ENCODE measurements at places on chromosomes 2 and 18. TPM values are rescaled to one million over a fixed set of nuclear protein-coding genes. Genes with fewer than 3 reads are reported as not detected.
A peak's percentile ranks its signal among the peaks of the same experiment; 100 is the strongest.

- no peak for DNase-seq
These were observed 313.7 kb downstream of the ZNF521 start for GRCh38 chr18:25038261-25038660.

DNA sequence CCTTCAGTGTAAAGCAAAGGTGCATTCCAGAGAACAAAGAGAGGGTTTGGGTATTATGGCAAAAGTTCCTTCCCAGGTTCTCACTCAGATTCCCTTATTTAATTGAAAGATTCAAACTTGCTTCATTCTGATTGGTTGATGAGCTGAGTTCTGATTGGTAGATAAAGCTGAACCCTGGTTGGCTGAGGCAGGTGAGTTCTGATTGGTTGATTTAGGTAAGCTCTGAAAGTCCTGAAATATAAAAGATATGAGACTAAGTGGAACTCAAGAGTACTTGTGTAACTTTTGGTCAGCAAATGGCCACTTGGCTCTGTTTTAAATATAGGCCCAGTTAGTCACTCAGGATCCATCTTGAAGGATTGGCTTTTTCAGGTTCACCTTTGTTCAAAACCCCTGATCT is 99.8 kb upstream of the FBXO11 start:
- no peak for DNase-seq

- DNase-seq, result no peak
These were observed 73.5 kb downstream of the STRN start for GRCh38 chr2:36892805-36893204.

DNA sequence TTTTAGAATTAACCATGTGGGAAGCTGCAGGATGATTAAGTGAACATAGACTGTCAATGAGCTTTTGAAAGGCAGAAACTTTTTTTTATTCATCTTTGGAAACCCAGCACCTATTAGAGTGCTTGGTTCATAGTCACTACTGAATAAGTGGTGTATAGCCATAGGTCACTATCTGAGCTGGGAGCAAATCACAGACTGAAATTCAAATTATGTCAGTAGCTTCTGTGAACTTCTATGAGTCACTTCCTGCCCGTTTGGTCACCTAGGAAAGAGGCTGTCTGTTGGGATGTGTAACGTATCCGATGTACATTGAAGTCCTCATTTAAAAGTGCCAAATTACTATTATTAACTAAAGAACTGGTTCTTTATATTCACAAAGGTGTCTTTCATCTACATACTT is 20.5 kb upstream of the SLC40A1 start:
- DNase-seq, result no peak

DNA sequence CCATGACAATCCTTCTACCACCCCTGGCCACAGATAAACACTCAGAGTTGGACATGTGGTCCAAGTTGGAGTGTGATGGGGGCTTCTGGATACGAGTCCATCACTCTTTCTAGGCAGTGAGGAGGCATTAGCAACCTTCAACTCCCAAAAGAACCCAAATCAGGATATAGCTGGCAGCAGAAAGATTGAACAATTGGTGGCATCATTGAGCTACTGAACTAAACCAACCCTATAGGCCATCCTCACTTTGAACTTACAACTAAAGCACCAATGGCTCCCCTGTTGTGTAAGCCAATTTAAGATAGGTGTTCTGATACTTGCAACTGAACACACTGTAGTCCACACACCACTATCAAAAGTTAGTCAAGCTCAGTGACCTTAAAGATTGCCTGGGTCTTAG is 24.0 kb upstream of the MARCO start:
- DNase-seq, result no peak

DNA sequence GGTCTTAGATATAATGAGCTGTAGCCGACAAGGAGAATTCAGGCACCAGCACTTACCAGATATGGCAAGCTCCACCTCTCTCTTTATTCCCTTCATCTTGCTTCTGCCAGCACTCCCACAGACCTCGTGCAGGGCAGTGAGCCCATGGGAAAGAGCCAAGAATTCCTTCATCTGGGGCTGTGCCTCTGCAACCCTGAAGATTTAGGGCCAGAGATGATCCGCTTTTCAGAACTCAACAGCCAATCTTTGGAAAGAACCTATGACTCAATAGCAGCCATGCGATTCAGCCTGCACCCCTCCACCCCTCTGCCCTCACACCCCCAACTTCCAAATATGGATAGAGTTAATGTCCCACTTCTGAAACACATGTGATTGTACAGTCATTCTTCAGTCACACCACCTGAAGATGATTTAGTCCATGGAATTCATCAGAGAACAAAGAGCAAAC is 533.7 kb upstream of the TNP1 start:
- no peak for DNase-seq

DNA sequence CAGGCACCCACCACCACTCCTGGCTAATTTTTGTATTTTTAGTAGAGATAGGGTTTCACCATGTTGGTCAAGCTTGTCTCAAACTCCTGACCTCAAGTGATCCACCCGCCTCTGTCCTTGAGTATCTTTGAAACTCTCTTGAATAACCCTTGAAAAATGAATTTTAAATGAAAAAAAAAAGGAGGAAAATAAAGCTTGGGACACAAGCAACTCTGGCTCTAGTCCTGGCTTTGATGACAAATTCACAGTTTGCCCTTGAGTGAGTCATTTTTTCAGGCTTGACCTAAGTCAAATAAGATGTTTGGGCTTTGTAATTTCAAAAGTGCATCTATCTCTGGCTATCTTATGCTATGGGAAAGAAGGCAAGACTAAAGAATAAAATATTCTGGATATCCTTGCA is 79.0 kb upstream of the TRIB2 start:
- no peak for DNase-seq

- DNase-seq, result peak; percentile 77
These were observed 98.9 kb upstream of the GLS start for GRCh38 chr2:190781604-190782198.

DNA sequence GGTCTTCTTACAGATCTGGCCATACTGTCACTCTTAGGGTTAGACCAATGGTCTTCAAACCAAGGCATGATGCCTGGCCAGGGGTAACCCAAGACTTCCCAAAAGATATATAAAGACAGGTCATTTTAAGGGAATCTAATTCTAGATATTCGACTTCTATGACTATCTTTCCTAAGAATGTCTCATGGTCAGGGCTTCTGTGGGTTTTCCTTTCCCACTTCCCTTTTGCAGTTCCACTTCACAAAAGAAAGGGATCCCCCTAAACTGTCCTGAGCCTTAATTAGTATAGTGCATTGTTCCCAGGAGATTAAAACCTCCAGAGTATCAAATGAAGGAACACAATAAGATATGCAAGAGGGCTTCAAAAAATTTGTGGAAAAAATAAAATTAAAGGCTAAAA is 223.6 kb upstream of the SIX2 start:
- no peak for DNase-seq

DNA sequence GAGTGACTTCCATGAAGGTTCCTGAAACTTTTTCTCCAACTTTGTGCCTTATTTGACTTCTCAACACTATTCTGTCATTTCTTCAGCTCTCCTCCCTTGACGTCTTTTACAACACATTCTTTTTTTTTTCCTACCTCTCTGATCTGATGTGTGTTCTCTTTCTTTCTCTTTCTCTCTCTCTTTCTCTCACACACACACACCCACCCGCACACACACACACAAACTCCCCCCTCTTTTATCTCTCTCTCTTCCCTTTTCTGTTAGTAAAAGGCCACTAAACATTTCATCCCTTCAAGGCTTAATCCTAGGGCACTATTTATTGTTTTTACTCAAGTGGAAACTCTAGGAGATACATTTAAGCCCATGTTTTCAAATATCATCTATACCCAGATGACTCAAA is 107.8 kb upstream of the CNTNAP5 start:
- DNase-seq, result no peak

- DNase-seq, result no peak
These were observed 14.2 kb upstream of the ANKRD44 start for GRCh38 chr2:197324801-197325200.

GRCh38 chr2:69499966-69500365 is 62.7 kb upstream of the NFU1 start:
- peak; percentile 36 for DNase-seq

GRCh38 chr2:174874085-174874484 is 109.8 kb upstream of the CHRNA1 start:
- DNase-seq, result no peak

DNA sequence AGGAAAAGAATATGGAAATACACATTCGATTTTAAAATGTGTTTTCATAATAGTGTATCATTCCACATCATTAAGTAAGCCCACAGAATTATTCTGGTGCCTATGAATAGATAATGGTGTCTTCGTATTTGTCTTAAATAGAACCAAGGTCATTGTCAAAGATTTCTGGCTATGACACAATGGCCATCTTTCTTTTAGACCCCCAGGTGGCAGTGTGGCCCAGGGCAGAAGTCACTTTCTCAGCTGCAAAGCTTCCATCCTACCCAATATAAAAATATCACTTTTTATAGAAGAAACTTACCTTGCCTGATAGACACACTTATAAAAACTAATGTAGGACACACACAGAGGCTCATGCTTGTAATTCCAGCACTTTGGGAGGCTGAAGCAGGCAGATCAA is 57.5 kb downstream of the ZRANB3 start:
- peak; percentile 40 for DNase-seq

DNA sequence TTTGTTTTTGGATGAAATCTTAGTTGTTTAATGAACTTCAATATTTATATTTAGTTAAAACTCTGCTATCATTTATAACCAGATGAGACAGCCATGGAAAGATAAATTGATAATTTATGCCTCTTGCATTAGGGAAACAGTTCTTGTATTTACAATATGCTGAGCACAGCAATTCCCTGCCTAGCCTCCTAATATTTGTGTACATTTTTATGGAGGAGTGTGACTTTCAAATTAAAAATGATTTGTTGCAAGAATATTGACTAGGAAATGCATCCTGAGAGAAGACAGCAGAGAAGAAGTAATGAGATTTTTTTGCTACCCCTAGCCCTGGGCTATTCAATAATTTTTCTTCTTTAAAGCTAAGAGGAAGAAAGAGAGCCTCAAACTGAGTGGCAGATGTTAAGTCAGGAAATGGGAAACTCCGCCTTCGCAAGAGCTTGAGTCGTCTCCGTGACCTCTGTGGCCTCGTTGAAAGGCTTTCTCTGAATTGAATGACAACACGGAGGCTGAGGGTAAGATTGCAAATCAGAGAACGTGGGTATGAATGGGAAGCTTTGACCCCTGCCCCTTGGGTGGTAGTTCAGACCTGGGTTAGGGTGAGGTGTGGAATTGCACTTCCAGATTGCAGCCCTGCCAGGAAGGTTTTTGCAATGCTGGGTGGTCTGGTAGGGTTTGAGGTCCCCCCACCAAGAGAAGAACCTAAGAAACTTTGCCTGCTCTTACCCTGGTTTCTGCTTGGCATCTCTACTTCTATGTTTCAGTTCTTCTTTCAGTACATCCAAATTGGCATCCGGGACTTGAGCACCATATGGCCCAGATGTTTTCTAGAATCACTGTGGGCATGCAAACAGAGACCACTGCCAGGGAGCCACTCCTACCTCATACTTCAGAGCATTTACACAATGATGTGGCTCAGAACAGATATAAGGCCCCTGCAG is 210.3 kb upstream of the RBMS1 start:
- peak; percentile 60 for DNase-seq

GRCh38 chr2:37800176-37800858 is 124.8 kb upstream of the RMDN2 start:
- DNase-seq, result no peak

DNA sequence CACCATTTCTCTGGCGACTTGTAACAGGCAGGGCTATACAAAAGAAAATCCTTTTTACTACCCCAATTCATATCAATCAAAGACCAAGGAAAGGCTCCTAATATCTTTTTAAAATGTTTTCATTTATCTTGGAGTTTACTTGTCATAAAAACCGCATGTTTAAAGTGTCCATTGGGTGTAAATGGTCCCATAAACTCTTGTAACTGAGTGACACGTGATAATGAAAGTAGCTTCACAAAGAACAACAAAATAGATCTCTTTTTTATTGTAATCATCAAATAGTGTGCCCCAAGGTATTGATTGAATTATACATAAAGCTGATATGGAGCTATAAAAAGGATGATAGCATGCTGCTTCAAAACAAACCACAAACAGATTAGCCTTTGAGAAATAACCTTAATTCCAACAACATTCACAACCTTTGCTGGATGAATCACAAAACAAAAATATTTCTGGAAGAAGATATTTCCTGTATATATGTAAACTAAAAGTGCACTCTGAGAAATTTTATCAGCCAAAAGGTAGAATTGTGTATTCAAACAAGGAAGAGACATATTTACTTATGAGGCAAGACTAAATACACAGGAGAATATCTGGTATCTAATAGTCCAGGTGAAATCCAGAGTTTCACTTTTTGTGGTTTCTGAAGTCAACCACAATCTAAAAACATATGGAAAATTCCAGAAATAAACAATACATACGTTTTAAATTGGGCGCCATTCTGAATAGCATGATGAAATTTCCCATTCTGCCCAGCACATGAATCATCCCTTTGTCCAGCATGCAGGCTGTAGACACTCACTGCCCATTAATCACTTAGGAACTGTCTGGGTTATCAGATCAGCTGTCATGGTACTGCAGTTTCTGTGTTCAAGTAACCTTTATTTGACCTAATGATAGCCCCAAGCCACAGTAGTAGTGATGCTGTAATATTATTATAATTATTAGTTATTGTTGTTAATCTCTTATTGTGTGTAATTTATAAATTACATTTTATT is 237.5 kb downstream of the PIK3C3 start:
- no peak for DNase-seq

DNA sequence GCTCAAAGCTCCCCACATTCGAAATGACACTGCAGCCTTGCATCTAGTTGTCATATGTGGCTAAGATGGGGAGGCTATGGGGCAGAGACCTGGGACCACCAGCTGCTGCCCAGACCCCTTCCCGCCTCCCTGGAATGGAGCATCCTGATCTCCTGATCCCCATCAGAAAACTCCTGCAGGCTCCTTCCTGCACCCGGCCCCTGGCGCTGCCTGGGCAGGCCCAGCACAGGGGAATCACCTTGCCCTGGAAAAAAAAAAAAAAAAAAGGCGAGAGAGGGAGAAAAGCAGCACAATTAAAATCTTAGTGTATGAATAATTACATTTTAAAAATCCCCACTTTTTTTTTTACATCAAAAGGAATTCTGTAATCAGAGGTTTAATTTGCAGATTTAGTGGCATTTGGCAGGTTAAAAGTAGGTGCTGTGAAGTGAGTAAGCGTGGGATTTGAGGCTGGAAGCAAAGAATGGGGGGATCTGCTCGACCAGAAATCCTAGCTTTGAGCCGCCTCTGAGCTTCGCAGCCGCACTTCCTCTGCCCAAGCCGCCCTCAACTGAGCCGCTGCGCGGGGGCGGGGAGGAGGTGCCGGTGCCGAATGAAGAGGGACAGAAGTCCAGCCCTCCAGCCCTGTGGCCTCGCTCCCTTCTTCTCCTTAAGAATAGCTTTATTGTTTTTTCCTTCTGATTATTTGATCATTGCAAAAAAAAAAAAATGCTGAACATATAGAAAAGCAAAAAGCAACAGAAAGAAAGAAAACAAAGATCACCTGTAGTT is 30.0 kb downstream of the THNSL2 start:
- peak; percentile 51 for DNase-seq

- DNase-seq, result no peak
These were observed 321.4 kb downstream of the CYP26B1 start for GRCh38 chr2:71826299-71826698.

The TNS1 gene
- total RNA-seq, result 0.40 TPM

The GNAL gene
- 0.05 TPM for total RNA-seq

The ABHD1 gene
- total RNA-seq, result 0.17 TPM

The VWC2L gene
- not detected for total RNA-seq

The SIX3 gene
- total RNA-seq, result not detected

The MOGAT1 gene
- total RNA-seq, result not detected

The KIAA2012 gene
- not detected for total RNA-seq

The RAB12 gene
- 11.9 TPM for total RNA-seq
